NCI-H2029 (cell line): ENCODE measurements at places on chromosomes 3 and 15.

DNA sequence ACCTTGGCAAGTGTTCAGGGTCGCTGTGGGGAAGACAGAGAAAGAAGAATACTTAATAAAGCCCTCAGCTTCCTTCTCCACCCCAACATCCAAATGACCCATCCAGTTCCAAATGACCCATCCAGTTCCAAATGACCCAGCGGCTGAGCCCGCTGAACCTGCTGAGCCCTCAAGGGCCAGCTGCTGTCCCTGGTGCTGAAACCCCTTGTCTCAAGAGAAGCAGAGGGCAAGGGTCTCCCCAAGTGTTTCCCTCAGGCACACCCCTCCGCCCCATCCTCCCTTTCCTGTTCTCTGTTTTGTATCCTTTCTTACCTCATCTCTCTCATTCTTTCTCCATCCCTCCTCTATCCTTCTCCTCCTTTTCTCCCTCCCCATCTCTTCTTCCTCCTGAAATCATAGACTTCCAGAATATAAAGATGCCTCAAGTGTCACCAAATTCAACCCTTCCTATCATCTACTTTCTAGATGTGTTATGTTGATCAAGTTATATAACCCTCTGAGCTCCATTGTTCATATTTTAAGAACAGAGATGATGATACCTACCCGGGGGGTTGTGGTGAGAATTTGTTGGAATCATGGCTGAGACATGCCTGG, 29.0 kb downstream of the CCDC33 start:
- no peak for DNase-seq

DNA sequence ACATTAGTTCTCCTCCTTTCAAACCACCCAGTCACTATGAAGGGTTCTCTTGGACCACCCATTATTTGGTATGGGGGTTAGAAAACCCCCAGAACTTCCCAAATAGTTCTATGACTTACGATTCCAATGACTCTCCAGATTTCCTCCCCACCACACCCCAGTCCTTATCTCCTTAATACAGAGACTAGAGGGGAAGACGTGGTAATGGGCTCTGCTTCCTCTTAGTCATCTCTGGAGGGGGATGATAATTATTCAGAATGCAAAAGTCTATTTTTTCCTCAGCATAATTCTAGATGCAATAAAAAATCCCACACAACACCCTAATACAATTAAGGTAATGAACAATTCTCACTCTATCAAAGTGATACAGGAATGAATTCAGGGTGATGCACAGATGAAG, 48.9 kb upstream of the CFAP161 start:
- DNase-seq = no peak

DNA sequence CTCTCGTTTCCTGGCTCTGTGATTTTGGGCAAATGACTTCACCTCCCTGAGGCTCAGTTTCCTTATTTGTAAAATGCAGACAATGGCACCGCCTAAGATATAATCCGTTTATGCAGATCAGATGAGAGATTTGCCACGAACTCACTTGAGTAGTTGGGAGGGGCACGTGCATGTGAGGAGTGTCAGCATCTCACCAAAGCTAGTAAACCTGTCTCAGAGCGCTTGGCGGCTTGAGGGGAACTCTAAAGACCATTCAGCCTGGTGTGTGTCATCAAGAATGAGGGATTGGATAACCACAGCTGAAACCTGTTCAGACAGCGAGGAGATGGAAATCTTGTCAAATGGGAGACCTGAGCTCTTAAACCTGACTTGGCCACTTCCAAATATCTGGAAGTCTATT, 48.7 kb downstream of the BDH1 start:
- DNase-seq = no peak

GRCh38 chr3:189307963-189308362, 136.2 kb downstream of the TPRG1 start:
- no peak for DNase-seq

DNA sequence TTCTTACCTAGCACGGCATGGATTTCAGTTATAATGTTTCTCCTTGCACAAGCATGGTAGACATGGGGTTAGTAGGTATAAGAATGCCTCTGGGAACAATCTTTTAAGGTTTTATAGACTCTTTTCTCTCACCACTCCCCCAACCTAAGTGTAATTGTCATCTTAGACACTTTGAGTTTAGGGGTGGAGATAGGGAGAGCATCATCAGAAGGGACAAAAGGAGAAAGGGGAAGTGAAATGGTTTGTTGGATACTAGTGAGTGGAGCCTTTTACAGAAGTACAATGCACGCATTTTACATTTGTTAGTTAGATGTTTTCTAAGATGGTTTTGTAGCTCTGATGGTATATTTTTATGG, 189.2 kb downstream of the TP63 start:
- no peak for DNase-seq

GRCh38 chr3:40679290-40679689, 154.5 kb downstream of the ZNF621 start:
- DNase-seq = no peak
